ENCODE measurements at places on chromosomes 6 and 20.

GRCh38 chr6:134080171-134080795, 27.9 kb upstream of the SLC2A12 start:
- DNase-seq, result no peak

DNA sequence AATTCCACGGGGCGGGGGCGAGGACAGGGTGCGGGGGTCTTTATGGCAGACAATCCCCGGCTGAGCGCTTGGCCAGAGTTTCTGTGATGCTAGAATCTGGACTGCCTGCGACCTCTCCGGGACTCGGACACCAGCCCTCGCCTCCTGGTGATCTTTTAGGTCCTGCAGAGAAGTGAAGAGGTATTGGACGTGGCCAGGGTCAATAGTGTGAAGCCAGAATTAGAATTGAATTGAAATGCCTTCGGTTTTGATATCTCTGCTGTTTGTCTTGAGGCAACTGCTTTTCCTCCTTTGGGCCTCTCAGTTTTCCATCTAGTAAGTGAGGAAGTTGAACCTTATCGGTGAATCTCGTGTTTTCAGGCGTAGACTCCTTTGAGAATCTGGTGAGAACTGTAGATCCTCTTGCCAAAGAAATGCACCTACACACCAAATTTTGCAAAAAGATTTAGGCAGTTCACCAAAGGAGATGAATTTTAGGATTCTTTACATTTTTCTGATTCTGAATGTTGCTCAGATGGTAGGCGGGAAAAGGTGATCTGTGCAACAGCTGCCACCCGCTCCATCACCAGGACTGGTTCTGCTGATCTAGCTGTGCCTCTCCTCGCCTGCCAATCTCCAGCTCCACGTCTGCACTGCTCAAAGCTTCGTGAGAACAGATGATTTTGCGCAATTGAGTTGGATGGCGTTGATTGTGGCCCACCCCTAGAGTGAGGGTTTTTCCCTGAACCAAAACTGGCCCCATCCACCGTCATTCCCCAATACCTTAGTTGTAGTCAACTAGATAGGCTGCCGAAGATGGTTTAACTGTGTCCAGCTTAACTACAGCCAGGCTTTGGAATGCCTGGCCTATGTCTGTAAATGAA, 837 bp upstream of the OSER1 start:
- DNase-seq, result no peak

- no peak for DNase-seq
These were observed 8.4 kb upstream of the TJAP1 start for GRCh38 chr6:43468748-43469681.

DNA sequence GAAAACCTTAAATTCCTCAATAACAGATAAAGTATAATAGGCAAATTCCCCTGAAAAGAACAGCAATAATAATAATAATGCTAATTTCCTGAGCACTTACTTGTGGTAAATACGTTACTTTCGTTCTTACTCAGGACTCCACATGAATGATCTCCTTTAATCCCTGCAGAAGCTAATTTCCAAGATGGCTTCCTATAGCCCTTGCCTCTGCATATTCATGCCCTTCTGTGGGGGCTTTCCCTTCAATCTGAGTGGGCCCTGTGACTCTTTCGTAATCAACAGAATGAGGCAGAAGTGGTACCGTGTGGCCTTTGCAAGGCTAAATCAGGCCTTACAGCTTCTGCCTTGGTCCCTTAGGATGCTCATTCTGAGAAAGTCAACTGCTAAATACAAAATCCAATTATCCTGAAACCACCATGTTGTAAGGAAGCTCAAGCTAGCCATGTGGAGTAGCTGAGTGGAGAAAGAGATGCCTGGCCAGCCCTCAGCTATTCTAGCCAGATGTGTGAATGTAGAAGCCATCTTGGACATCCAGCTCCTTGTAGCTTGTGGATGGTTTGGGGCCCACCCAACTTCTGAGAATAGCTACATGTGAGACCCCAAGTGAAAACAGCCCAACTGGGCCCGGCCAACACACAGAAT, 50.5 kb downstream of the MCUR1 start:
- no peak for DNase-seq

DNA sequence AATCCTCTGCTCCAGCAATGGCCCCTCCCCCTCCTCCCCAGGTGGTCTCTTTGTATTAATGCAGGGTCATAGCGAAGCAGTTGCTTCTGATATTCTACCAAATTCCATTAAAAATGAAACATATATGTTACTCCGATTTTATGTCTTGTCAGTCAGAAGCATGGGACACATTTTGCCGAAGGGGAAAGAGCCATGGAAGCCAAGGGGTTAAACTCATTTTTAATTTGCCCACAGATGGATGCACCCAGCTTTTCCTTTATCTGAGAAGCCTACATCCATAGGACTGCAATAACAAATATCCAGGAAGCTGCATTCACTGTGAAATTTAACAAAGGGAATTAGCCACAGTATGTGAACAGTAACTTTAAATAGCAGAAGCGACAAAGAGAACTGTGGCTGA, 688.2 kb downstream of the QKI start:
- no peak for DNase-seq

- DNase-seq, result no peak
These were observed 503 bp upstream of the GPLD1 start for GRCh38 chr6:24489881-24490280.

DNA sequence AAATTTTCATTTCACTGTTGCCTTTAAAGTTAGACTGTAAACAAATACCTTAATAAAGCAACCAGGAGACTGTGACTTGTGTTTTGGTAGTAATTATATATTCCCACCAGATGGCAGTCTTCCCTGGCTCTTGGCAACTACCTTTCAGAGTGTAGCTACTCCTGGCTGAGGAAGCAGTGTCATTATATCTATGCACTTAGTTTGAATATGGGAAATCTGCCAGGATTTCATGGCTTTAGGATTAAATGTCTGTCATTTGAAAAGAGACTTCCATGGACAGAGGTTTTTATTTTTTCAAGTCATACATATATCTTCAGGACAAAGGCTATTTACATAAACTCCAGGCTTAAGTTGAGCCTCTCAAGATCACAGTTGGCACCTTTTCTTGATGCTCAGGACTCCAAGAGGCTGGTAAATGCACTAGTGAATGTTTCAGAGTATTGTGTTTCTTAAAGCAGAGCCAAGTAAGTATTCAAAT, 160.1 kb downstream of the C6orf58 start:
- DNase-seq, result peak; percentile 10

DNA sequence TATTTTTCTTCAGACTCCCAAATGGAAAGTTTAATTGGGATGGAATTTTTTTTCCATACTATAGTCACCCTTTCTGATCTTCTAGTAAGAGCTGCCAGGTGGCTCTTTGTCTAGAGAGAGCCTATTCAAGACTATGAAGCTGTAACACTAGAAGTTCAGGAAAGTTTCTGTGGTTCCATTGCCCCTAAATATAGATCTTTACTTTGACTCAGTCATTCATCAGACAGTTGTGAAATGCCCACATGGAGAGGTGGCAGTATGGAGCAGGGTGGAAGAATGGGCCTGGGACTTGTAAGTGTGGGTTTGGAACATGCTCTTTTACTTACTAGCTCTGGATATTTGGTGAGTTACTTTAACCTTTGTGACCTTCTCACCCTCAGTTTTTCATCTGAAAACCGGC, 87.8 kb downstream of the CTNNBL1 start:
- no peak for DNase-seq

DNA sequence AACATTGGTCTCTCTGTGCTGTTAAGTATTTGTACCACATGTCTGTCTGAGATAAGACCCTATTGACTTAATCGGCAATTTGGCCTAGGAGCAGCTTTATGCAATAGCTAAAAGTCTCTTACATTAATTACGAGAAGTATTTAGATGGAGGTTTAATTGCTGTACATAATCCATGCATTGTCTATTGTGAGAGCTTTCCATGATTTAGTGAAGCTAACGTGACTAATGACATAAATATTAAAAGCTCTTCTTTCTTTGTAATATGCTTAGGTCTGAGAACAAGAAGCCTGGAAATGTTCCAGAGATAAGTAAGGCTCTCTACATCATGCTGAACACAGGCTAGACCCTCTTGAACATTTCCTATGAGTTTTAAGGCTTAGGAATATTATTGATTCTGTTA, 32.7 kb upstream of the FAM83B start:
- no peak for DNase-seq

Measured in stimulated activated CD8-positive, alpha-beta memory T cell treated with anti-CD3 and anti-CD28 coated beads, Interleukin-7, amount 100 ng/mL, for 1 hour (primary cell).